ENCODE measurements at places on chromosomes 1 and 21.

GRCh38 chr1:57019236-57019839 is 53.5 kb upstream of the C8B start:
- no peak for DNase-seq

- no peak for DNase-seq
Observed at GRCh38 chr1:111654839-111655238, 35.2 kb downstream of the RAP1A start.

DNA sequence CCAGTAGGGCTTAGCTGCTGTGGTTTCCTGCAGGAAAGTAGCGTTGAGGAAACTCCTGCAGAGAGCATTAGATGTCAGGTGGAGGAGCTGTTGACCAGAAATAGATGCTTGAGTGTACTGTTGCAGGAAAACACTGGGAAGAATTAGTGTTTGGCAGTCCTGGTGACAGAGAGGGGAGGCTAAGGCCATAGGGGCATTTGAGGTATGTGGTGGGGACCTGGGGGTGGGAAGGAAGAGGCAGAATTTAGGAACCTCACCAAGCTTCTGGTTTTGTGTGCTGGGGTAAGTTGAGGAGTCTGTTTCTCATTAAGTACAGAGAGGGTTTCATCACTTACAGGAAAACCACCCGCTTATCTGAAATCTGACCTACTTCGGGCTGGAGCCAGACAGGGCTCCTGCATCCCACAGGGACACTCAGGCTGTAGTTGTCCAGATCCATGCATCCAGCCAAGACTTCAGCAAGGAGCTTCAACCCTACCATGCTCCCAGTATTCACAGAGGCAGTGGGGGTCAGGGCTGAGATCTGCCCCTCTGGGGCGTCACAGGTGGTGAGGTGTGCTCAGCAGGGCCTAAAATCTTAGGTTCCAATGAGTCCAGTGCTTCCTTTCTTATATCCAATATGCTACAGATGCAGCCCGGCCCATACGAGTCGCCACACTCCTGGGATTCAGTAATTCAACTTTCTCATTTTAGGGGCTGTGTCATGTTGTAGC is 15.1 kb downstream of the SH2D2A start:
- no peak for DNase-seq

GRCh38 chr1:32266921-32267591 is 16.0 kb downstream of the LCK start:
- no peak for DNase-seq

GRCh38 chr1:206900149-206900548 is 2.9 kb downstream of the IL24 start:
- no peak for DNase-seq
